H1 (cell line): ENCODE measurements at places on chromosomes 5 and 9. TPM values are rescaled to one million over a fixed set of nuclear protein-coding genes. Genes with fewer than 3 reads are reported as not detected.

Gene AOPEP
- total RNA-seq, result 14.3 TPM in 2 replicates

Gene NUDT12
- 12.5 and 14.0 TPM in 2 replicates for total RNA-seq

Gene COL15A1
- total RNA-seq, result 0.08 and 0.15 TPM in 2 replicates

DNA sequence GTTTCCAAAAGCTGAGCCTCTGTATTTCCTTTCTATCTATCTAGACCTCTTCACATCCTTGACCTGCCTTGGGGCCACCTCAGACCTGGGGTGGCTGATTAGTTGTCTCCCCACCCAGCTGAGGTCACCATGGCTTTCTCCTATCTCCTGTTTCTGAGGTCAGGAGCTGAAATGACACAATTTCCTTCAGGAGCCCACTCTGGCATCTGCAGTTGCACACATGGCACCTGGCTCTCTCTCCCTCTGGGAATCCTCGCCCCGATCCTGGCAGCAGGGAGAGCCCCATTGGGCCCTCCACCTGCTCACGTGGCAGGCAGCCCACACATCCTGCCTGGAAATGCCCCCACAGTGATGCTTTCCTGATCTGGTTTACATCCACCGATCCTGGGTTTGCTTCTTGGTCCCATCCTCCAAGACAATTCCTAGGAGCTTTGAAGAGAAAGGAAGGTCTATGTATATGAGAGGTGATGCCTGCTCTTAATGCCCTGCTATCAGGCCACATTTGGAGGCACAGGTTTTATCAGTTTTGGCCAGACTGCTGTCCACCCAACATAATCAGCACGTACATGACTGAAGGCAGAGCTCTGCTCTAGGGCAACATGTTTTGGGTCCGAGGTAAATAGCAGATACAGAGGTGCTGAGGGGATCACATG, 53.7 kb downstream of the MARCHF3 start:
- DNase-seq, result no peak

- DNase-seq, result no peak
Observed at GRCh38 chr5:6544561-6544935, 88.3 kb downstream of the NSUN2 start.
